ENCODE measurements at places on chromosomes 5 and 9.
A peak's percentile ranks its signal among the peaks of the same experiment; 100 is the strongest.

GRCh38 chr9:106655966-106656365 is 207.0 kb upstream of the ZNF462 start:
- no peak for DNase-seq

- DNase-seq, result no peak
Measured at GRCh38 chr5:78755822-78756429, 107.4 kb upstream of the LHFPL2 start.

- DNase-seq, result peak; percentile 43
Measured at GRCh38 chr9:113621309-113621791, 157.8 kb downstream of the RGS3 start.

DNA sequence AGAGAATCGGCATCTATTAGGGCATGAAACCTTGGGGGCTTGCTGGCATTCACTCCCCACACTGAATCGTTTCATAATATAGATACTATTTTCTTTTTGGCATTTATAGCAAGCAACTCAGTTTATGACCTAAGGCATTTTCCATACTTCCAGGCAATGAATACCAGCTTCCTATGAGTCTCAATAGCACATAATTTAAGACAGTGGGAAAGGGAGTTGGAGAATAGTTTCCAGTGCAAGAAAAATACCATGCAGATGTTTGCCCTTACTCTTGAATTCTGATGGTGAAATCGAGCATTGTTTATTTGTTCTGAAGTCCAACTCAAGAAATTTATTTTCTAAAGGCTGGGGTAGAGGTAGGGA is 175.8 kb upstream of the KLF9 start:
- peak; percentile 9 for DNase-seq

GRCh38 chr5:39211773-39212172 is 7.6 kb downstream of the FYB1 start:
- no peak for DNase-seq

GRCh38 chr5:179512452-179513000 is 37.8 kb upstream of the RUFY1 start:
- no peak for DNase-seq

DNA sequence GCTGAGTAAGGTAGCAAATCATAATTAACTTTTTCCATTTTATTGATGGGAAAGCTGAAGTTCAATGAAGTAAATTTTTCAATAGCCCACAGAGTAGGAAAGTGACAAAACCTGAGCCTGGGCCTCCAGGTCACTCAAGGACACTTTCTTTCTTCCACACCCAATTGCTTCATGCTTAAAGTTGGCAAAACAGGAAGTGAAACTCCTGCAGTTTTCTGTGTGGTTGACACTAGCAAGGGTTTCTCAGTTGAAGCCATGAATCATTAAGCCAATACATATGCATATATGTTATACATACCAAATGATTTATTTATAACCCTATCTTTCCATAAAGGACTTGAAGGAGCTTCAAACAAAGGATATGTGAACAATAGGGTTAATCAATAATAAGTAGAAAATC is 13.9 kb downstream of the TLR4 start:
- peak; percentile 63 for DNase-seq

GRCh38 chr9:29213417-29214153 is 1640.3 kb upstream of the C9orf72 start:
- DNase-seq, result peak; percentile 46

DNA sequence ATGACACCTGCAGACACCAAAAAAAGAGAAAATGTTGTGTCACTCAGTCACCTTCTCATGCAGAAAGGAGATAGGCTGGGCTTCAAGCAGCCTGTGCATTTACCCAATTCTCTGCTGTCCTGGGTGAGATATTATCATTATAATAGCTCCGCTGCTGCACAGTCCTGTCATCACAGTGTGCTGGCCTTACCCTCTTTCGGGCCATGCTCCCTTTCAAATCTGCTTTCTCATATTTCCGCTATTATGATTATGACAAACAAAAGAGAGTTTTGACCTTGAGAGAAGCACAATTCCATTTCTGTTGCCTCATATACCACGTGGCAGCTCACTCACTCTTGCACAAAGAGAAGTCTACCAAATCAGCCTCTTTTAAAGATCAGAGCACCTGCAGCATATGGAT is 1350.1 kb upstream of the ACO1 start:
- DNase-seq, result no peak

- DNase-seq, result no peak
Measured at GRCh38 chr5:74375271-74375670, 265.3 kb downstream of the ENC1 start.

GRCh38 chr5:61251874-61252642 is 80.0 kb upstream of the ZSWIM6 start:
- no peak for DNase-seq

- DNase-seq, result peak; percentile 1
Measured at GRCh38 chr9:5364294-5365024, 24.8 kb upstream of the RLN1 start.

- no peak for DNase-seq
Measured at GRCh38 chr5:85651731-85652130, 966.0 kb upstream of the COX7C start.

- DNase-seq, result no peak
Measured at GRCh38 chr5:83644301-83644700, 76.4 kb downstream of the HAPLN1 start.

- DNase-seq, result no peak
Measured at GRCh38 chr9:137621131-137621757, 2.4 kb downstream of the EHMT1 start.

GRCh38 chr5:74279244-74279643 is 361.3 kb downstream of the ENC1 start:
- DNase-seq, result no peak

DNA sequence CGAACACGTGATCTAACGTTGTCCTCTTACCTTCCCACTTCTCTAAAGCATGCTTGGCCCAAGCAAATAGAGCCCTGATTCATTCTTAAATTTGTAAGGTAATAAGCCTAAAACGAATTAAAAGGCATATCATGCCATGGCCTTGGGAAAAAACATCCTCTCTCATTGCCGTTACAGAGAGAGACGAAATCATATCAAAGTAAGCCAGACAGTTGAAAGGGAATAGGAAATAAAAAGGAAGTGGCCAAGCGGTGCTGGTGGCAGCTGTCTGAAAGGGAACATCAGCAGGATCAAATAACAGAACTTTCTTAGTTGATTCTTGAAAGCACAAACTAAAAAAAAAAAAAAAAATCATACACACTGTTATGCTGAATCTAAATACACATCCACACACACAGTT is 49.1 kb upstream of the CDH6 start:
- DNase-seq, result no peak

DNA sequence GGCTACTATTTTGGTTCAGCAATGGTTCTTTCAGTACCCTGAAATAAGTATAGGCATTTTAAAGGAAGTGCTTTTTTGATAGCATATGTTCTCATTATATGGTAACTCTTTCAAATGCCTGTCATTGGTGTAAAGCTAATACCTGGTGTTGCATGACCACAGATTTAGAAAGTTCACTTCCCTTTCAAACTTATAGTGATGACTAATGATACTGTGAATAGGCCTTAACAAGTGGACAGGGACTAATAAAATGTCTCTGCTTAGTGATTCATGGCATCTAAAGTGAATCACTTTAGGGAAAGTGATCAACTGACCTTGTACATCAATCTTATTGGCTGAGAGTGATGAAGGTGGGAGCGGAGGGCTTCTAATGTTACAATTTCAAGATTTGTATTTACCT is 21.6 kb downstream of the MRPL22 start:
- peak; percentile 32 for DNase-seq

DNA sequence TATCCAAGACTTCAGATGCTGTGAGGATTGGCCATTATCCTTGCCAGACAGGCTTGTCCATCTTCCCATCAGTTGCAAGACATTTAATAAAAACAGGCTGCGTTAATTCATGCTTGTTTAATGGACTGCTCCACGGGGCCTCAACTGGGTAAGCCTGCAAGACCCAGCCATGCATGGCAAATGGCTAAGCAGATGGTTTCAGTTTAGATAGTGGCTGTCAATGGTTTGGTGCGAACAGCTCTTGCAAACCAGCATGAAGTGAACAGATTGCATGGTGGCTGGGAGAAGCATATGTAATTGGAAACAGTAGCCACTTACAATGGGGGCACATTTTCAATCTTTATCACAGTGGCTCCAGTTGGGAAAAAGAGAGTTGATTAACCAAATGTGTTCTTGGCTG is 628.2 kb upstream of the KLF4 start:
- no peak for DNase-seq

DNA sequence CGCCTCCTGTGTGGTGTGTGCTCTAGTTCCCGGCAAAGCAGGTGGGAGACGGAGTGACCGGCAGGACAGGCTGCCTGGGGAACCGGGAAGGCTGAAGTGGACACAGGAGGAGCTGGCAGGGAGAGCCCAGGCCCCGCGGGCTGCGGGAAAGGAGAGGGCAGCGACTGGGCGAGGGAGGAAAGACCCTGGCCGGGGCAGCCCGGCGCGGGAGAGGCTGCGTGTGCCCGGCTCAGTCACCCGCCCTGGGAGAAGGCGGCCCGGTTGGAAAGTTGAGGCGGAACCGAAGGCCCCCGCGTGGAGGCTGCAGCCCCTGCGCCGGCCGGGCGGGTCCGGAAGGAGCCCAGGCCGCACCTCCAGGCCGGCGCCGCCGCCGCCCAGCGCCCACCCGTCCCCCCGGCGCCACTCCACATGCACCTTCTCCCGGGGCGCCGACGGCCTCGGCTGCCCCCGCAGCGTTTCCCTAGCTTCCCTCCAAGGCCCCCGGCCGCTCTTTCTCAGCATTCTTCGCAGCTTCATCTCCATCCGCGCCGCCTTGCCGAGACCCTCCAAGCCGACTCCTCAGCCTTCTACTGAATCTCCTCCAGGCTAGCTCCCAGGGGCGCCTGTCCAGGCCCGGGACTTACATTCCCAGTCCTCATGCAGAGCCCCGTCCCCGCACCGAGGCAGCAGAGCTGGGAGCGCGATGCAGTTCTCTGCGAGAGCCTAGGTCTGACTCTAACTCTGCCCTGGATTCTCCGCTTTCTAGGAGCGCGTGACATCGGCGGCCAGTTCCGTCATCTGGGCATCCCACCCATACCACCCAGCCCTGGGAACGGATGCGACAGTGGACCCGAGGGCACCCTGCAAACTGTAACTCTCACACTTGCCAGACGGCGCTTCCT is 152.0 kb downstream of the ERCC6L2 start:
- DNase-seq, result no peak

- no peak for DNase-seq
Measured at GRCh38 chr9:111683392-111683791, 22.0 kb downstream of the GNG10 start.
